ENCODE measurements at places on chromosomes 7 and 10.

DNA sequence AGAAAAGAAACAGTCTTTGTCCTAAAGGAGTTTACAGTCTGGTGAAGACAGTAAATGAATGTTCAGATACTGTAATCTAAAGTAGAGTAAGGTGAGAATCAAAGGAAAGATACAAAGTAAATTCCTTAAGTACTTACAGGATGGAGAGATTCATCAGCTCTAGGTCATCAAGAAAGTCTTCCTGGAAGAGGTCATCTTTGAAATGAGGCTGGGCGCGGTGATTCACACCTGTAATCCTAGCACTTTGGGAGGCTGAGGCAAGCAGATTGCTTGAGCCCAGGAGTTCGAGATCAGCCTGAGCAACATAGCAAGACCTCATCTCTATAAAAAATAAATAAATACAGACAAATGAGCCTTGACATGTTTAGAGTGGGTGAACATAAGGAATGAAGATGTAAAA is 18.3 kb downstream of the FHIP2A start:
- DNase-seq, result no peak

GRCh38 chr10:17793823-17794644 is 15.1 kb upstream of the MRC1 start:
- DNase-seq, result no peak

DNA sequence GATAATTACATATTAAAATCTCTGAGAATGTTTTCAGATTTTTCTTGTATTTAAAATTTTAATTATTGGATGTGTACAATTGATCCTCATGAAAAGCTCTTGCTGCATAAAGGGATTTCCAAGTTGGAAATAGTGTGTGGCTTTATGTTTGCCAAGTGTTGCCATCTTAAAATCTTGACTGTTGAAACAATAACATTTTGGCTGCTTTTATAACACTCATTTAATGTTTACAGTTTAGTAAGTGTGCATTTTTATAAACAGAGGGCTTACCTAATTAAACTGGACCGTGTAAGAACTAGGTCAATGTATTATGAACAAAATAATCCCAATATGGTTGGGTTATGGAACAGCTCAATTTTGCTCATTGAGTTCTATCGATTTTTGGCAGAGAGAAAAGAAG is 23.9 kb downstream of the SEMA3A start:
- no peak for DNase-seq

GRCh38 chr7:50721160-50721559 is 61.5 kb downstream of the GRB10 start:
- no peak for DNase-seq

- peak; percentile 35 for DNase-seq
Observed at GRCh38 chr10:49831352-49832035, 69.4 kb upstream of the OGDHL start.

GRCh38 chr10:64846700-64847099 is 1325.5 kb downstream of the REEP3 start:
- DNase-seq, result no peak

- DNase-seq, result no peak
Observed at GRCh38 chr10:6494936-6495592, 85.0 kb downstream of the PRKCQ start.

- DNase-seq, result no peak
Observed at GRCh38 chr7:46566097-46566774, 645.2 kb upstream of the IGFBP3 start.
